ENCODE measurements at places on chromosomes 6 and 20.

GRCh38 chr6:103893141-103893581 is 966.6 kb downstream of the HACE1 start:
- no peak for DNase-seq

DNA sequence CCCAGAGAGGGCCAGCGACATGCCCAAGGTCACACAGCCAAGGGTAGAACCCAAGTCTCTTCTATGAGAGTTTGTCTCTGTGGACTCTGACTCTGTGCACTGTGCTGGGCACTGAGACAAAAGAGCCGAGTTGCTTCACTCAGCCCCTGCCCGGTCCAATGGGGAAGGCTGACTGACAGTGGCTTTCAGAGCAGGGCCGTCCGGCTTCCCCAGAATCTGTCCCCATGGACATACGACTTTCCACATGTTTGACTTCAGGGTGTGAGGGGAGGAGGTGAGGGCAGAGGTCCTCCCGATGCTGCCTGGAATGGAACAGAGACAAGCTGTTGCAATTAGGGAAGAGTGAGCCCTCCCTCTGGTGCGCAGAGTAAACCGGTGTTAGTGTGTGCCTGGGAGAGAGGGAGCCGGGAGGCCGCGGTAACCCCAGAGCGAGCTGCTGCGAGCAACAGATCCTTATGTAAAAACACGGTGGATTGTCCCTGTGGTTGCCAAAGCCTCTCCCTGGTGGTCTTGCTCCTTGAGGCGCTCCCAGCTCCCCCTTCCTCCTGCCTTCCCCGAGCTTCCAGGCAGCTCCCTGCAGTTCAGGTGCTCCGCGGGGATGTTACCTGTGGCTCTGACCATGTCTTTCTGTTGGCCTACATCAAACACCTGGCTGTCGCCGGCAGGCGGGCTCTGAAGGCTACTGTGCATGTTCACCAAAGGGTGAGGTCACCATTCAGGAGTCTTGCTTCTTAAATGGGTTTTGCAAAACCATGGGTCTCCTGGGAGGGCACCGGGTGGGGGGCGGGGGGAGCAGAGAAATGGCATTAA is 672 bp downstream of the SIRPA start:
- DNase-seq, result no peak

DNA sequence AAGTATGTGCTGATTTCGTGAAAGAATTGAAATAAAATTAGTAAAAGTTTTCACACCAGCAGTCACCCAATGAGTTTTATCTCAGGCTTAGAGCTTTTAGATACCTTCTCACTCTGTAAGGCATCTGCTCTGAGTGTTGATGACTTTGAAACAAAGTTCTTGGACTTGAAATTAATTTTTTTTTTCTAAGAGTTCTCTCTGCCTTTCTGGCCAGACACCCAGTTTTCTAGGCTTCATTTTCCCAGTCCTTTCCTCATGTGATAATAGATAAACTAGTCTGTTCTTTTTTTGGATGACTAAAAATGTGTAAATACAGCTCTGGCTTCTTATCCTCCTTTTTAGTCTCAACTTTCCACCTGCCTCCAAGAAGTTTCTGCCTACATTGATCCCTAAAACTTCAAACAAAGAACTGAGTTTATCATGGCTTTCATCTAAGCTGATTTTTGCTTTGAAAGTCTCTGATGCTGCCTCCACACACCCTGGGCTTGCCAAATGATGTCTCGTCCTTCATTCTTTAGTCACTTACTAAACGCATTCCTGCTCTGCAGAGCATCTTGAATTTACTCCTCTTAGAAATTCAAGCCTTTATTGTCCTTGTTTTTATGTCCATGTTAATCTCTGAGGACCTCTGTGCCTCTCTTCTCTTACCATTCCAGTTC is 32.7 kb downstream of the SLX4IP start:
- no peak for DNase-seq

GRCh38 chr20:37285664-37286374 is 3.6 kb upstream of the MANBAL start:
- no peak for DNase-seq

DNA sequence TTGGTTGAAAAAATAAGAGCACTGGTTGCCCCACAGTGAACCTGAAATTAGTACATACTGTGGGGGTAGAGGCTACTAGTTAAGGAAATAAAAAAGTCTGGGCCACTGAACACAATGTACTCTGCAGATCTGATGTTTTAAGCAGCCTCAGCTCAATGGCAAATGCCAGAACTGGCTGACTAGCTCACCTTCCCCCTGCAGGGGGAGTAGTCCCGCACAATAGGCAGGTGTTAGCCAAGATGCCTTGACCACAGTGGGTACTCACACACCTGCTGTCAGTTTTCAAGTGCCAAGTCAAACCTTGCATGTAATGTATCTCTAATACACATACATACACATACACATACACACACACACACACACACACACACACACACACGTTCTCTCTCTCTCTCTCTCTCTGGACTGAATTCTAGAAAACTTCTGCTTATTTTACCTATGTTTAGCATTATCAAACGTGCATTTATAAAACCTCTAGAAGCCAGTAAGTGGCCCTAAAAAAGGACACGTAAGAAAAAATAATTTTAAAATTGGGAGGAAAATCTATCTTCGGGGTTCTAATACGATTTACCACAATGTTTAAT is 36.1 kb downstream of the GMDS start:
- DNase-seq, result no peak

DNA sequence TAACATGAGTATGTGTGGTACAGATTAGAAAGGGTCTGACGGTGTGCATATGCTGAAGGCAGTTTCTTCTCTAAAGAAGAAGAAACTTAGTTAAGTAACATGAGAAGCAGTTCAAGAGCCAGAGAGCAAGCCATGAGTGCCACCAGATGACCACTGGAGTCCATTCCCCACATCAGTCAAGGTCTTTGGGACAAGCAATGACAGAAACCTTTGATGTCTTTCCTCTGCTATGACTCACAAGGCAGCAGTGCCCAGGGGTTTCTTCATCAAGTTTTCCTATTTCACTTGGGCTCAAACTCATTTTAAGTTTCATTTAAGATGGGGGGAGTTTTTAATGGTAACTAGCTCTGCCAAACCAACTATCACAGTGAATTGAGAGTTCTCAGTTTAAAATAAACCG is 303.8 kb upstream of the TBX18 start:
- DNase-seq, result no peak

- no peak for DNase-seq
Measured at GRCh38 chr6:28335040-28335563, 846 bp downstream of the ZSCAN31 start.

DNA sequence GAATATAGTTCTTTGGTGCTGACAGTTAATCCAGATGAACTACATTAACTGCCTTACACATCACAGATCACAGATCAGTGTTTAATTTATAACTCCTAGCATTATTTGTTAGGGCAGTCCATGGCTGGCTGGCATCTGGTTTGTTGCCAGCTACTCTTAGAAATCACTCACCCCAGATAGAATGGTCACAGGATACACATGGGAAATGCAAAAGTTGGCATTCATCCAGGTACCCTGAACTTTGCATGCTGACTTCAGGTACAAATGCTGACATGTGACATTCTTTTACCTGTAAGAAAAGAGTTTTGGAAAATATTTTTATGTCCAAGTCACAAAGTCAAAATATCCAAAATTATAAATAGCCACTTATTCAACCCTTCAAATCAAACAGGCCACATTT is 20.2 kb downstream of the FBXL4 start:
- DNase-seq, result no peak

GRCh38 chr6:143196525-143197225 is 136.0 kb downstream of the AIG1 start:
- no peak for DNase-seq

GRCh38 chr6:148835920-148836441 is 89.2 kb downstream of the UST start:
- DNase-seq, result no peak

Measured in stimulated activated CD4-positive, alpha-beta T cell treated with anti-CD3 and anti-CD28 coated beads, Interleukin-15, amount 100 ng/mL, for 48 hours (primary cell).